RPMI7951 (cell line): ENCODE measurements at places on chromosomes 12 and 14. TPM values are rescaled to one million over a fixed set of nuclear protein-coding genes. Genes with fewer than 3 reads are reported as not detected.

PCED1B gene
- total RNA-seq, result 1.6 and 4.2 TPM in 2 replicates

TXNDC16 gene
- 2.4 and 2.8 TPM in 2 replicates for total RNA-seq

CPNE6 gene
- total RNA-seq, result not detected in 2 replicates

SMAGP gene
- 20.4 and 23.9 TPM in 2 replicates for total RNA-seq

ADCY4 gene
- total RNA-seq, result not detected in 2 replicates

ADAMTS20 gene
- total RNA-seq, result not detected in 2 replicates

SRRM4 gene
- total RNA-seq, result not detected in 2 replicates

DNA sequence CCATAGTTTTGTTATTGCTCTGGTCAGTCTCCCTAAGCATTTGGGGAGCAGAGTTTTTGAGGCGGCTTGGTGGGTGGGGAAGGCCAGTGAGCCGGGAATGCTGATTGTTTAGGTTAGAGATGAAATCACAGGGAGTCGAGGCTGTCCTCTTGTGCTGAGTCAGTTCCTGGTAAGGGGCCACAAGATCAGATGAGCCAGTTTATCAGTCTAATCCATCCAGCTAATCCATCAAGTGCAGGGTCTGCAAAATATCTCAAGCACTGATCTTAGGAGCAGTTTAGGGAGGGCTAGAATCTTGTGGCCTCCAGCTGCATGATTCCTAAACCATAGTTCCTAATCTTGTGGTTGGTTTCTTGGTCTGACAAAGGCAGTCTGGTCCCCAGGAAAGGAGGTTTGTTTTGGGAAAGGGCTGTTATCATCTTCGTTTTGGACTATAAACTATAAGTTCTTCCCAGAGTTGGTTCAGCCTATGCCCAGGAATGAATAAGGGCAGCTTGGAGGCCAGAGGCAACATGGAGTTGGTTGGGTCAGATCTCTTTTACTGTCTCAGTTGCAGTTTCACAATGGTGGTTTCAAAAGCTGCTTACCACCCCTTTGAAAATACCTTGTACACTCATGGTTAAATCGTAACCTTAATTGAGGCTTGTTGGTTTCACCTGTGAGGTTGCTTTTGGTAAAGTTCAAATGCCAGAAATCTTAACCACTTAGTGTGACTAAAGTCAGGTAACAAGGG is 33.6 kb upstream of the HIGD1C start:
- no peak for DNase-seq

GRCh38 chr14:68784226-68784910 is 8.5 kb downstream of the ZFP36L1 start:
- DNase-seq, result peak; percentile 83

- no peak for DNase-seq
Measured at GRCh38 chr14:105010891-105011291, 10.0 kb downstream of the CDCA4 start.

- DNase-seq, result no peak
Measured at GRCh38 chr12:13744561-13744960, 236.8 kb downstream of the GRIN2B start.

GRCh38 chr14:65267856-65268255 is 144.7 kb upstream of the FUT8 start:
- no peak for DNase-seq

DNA sequence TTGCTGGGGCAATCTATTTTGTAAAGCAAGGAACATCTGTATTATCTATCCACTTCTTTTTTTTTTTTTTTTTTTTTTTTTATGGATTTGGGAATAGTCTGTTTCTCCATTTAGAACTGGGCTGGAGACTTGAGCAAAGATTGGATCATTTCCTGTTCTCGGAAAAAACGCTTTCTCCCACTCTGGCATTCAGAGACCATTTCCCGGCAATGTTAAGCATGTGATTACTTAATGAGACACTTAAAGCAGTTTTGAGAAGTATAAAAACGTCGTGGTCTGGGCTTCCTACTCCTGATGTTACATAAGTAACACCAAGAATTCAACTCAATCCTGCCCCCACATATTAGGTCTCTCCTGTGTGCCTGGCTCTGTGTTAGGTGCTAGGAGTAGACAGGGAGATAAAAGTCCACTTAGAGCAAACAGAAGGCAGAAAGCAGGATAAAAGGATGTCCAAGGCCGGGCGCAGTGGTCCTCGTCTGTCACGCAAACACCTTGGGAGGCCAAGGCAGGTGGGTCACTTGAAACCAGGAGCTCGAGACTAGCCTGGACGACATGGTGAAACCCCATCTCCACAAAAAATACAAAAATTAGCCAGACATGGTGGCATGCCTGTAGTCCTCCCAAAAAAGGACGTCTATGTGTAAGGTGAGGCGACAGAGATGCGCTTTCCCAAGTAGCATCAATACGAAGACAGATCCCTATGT is 152.1 kb upstream of the GSC start:
- no peak for DNase-seq

- DNase-seq, result peak; percentile 16
Measured at GRCh38 chr14:71372411-71372838, 465.2 kb downstream of the PCNX1 start.

DNA sequence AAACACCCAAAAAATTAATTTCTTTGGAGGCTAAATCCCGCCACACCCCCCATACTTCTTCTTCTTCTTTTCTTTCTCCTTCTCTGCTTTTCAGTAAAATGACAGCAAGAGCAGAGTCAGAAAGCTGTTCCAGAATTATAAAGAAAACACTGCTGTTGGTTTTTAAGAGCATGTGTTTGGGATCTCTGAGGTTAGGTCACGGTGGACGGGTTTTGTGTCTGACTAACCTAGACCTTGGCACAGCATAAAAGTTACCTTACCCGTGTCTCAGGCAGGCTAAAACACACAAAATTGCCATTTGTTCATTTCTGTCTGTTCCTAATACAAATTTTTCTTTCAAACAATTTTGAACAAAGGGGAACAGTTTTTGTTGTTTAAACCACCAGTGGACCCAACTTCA is 540.8 kb downstream of the NRXN3 start:
- no peak for DNase-seq

DNA sequence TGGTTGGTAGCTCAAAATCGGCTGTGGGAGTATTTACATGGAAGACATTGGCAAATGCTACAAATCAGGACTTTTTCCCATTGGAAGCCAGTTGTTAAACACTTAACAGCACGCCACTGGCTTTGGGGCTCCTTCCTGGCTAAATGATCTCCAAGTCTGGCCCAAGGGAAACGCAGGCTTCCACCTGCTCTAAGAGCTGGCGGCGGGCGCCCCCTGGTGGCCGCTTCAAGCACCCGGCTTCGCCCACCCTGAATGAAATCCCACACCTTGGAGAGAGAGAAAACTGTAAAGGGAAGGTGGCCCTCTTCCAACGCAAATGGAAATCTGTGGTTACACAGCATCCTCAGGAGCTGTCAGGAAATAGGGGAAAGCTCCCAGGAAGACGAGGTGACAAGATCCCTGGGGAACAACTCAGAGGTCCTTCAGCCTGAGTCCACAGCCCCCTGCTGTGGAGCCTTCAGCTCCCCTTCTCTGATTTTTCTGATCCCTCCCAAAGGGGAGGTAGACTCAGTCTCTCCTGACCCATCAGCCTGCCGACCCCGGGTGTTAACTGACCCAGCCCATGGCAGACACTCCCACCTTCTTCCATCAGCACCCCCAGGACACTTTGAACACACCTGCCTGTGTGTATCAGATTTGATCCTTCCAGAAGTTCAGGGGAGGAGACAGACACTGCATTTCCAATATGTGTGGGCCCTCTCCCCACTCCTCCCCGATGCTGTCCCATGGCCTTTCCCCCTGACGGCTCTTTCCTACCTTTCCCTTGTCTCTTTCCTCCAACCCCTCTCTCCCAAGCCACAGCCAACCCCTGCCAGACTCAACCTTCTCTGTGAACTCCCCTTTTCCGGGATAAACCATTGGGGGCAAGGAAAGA is 15.4 kb downstream of the SELPLG start:
- DNase-seq, result peak; percentile 89

DNA sequence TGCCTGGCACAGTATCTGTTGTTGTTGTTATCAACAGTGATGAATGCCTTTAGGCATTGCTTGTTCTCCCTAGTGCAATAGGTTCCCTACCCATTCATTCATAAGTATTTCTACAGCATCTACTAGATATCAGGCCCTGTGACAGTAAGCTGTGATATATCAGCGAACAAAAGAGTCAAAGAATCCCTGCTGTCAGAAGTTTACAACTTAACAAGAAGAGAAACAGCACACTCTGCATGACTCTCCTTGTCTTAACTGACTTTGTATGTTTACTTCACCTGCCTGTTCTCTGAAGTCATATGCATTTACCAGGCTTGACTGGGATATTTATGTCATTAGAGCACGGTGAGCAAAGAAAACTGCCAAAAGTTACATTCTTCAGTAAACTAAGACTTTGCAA is 452.2 kb upstream of the RPL10L start:
- no peak for DNase-seq

GRCh38 chr12:3456809-3457208 is 34.2 kb upstream of the PRMT8 start:
- no peak for DNase-seq

DNA sequence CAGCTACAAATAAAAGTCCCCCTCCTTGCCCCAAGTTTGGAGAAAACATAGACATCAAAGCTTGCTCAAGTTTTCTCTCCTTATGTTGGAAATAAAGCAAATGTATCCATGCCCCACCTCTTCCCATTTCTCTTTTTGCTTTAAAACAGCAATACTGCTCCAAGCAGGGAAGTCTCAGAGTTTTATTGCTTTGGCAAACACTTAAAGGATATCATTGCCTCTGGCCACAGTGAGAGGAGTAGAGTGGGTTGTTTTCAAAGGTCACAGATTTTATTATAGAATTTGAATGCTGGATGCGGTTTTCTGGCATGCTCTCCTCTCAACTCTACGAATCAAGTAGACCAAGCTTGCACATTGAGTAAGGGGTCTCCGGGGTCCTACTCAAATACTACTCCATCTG is 149.7 kb downstream of the TTC7B start:
- peak; percentile 50 for DNase-seq

- no peak for DNase-seq
Measured at GRCh38 chr14:51677738-51678137, 26.0 kb downstream of the FRMD6 start.

GRCh38 chr14:50822501-50823042 is 8.4 kb downstream of the NIN start:
- no peak for DNase-seq

GRCh38 chr12:84016956-84017355 is 895.6 kb downstream of the SLC6A15 start:
- DNase-seq, result no peak

DNA sequence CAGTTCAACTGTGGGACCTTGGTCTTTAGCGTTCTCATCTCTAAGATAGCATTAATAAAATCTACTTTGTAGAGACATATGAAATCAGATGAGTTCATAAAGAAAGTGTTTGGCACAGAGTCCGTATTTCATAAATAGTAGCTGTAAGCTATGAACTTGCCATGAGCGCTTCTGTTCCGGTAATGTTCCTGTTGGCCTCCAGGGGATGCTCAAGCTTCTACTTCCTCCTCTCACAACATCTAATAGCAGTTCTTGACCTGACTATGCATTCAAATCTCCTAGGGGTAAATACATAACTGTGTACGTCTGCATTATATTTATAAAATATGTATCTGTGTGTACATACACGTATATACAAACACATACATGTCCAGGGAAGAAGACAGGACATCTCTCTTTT is 288.2 kb upstream of the TMPO start:
- DNase-seq, result no peak

DNA sequence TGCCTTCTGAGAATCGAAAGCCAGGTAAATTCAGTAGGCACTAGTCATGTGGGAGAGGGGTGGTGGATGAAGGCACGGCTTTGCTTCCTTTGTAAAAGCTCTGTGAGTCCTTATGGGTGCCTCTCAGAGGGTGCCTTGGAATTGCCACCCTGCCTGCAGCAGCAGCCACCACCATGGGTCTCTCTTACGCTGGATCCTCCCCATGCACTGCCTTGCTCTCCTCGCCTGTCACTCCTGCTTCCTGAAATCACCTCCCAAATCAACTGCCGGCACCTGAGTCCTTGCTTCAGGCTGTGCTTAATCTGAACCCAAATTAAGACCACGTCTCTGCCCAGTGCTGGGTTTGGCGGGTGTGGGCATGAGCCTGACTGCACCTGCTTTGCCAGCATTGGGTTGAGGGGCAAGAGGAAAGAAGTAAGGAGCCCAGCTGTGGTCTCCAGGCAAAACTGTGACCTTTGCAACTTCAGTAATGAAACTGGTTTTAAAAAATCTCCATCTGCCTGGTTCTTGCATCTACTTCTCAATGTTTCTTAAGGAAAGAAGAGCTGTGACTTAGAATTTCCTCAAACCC is 55.9 kb upstream of the CLMN start:
- DNase-seq, result no peak
